ENCODE measurements at places on chromosomes 2 and 18.

GRCh38 chr2:36526226-36526625 is 71.7 kb downstream of the FEZ2 start:
- DNase-seq, result no peak

DNA sequence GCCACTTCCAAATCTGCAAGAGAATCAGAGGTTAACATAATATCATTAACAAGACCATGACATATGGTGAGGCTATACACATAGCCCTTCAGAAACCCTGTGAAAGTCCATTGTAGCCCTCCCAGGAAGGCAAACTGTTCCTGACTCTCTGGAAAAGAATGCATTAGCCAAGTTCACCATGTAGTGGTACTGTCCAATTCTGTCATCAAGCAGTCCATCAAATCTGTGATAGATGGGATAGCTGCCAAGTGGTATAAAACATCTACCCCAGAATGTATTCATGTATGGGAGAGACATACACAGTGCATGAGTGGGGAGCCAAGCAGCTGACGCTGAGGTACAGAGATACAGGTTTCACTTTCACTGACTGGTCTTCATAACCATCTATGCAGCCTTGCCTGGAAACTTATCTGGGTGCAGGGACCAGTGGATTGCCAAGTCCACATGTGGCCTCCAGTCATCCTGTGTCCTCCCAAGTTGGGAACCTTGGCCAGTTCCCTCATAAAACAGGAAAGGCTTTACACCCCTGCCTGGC is 281.1 kb downstream of the MBD2 start:
- DNase-seq, result no peak

DNA sequence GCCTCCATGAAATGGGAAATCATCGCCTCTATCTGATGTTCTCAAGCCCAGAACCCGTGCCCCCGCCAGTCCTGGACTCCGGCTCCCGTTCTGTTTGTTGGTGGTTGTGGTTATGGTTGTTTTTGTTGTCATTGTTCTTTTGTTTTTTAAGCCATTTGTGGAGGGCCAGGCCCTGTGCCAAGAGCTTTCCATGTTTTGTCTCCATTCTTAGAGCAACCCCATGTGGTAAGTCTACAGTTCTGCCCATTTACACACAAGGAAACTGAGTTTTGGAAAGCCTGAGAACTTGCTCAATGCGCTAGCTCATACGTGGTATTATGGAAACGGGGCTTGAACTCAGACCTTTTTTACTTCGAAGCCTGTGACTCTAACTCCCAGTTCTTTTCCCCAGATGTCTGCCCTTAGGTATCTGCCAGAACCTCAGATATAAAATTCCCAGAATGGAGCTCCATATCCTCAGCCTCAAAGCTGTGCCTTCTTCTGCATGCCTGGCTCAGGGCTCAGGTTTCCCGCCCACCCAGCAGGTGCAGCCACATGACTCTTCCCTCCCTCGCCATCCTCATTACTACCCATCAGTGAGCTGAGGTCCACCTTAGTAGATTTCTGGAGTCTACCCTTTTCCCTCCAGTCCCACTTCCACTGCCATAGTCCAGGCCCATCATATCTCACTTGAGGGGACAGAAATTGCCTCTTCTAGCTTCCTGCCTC is 194.1 kb downstream of the KLHL29 start:
- DNase-seq, result no peak

DNA sequence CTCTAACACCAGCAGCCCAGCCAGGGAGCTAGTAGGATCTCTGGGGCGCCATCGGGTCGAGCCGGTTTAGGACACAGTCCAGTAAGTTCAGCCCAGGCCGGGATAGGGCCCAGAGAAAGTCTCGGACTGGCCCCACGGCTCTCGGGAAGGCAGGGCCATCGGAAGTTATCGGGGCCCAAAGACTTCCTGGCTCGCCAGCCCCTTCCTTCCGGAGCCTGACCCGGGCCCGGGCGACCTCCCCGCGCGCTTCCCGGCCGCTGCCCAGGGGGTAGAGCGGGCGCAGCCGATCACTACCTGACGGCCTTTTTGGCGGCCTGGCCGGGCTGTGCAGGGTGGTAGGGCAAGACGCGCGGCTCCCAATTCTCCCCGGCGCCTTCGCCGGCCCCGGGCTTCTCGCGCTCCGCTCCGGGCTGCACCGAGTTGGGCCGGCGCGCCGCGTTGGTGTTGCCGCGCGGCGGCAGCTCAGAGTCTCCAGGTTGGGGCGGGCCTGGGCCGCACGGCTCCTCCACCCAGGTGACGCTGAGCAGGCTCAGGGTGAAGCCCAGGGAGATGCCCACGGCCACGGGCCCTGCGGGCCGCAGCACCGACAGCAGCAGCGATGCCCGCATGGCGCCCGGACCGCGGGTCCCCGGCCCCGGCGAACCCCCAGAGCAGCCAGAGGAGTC is 546 bp downstream of the CHPF start:
- DNase-seq, result no peak

All from right cardiac atrium (tissue), 5 donors.